ENCODE measurements at places on chromosomes 5 and 9.
A peak's percentile ranks its signal among the peaks of the same experiment; 100 is the strongest.

DNA sequence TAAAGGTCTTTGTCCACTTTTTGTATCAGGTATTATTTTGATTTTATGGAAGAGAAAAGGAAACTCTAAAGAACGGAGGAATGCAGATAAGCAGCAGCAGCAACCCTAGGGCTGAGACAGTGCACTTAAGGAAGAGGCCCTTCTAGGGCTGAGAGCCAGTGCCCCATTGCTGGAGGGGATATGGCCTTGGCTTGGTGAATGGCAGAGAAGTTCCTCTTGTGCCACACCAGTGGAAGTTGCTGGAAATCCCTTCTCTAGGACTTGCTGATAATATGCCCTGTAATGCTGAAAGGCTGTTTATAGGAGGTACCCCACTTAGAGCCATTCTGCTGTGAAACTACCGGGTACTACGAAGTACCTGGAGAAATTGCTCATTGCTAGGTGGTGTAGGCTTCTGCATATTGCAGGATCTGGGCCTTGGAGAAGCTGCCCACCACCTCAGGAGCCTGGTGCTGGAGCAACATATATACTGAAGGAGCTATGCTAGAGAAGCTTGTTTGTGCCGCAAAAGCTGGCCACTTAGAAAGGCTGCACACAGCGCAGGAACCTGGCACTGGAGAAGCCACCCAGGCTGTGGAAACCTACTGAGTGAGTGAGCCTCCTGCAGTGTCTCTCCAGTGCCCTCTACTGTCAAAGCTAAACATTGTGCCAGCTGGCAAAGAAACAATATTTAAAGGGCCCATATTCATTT is 9.6 kb upstream of the UBTD2 start:
- DNase-seq = peak; percentile 87

DNA sequence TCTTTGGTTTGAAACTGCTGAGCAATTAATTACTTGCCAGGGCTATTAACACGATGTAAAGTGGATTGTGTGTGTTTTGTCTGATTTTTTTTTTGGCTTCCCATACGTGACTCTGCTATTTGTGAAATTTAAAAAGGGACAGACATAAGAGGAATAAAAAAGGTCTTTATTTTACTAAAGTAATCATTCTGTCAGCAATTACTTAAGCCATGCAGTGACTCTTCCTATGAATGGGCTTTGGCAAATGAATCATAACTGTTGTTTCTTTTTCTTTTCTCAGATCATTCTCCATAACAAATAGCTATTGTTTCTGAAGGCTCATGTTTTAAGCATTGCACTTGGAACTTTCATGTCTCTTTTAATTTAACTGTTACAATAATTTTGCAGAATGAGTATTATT is 461.3 kb upstream of the RORB start:
- DNase-seq = no peak

DNA sequence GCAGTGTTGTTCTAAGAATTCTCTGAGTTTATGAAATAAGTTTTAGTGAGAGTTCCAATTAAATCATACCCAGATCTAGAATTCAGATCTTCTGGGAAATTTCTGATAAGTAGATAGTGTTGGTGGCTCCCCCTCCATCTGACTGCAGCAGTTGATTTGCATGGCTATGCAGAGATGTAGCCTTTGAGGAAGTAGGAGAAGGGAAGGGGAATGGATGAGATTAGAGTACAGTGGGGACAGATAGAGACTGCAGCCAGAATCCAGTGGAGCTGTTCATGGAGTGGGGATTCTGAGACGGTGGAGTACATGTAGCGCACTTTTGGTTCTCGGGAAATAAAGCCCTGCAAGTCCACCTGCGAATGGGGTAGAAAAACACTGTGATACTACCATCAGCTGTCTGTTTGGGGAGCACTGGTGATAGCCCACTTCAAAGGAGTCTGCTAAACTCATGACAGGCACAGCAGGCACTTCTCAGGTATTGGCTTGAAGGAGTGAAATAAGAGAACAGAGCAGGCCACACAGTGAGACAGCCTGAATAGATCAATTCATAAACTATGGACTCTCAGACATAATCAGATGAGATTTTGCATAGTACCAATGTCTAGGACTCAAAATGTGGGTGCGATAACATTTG is 96.8 kb downstream of the ALDH1A1 start:
- no peak for DNase-seq

DNA sequence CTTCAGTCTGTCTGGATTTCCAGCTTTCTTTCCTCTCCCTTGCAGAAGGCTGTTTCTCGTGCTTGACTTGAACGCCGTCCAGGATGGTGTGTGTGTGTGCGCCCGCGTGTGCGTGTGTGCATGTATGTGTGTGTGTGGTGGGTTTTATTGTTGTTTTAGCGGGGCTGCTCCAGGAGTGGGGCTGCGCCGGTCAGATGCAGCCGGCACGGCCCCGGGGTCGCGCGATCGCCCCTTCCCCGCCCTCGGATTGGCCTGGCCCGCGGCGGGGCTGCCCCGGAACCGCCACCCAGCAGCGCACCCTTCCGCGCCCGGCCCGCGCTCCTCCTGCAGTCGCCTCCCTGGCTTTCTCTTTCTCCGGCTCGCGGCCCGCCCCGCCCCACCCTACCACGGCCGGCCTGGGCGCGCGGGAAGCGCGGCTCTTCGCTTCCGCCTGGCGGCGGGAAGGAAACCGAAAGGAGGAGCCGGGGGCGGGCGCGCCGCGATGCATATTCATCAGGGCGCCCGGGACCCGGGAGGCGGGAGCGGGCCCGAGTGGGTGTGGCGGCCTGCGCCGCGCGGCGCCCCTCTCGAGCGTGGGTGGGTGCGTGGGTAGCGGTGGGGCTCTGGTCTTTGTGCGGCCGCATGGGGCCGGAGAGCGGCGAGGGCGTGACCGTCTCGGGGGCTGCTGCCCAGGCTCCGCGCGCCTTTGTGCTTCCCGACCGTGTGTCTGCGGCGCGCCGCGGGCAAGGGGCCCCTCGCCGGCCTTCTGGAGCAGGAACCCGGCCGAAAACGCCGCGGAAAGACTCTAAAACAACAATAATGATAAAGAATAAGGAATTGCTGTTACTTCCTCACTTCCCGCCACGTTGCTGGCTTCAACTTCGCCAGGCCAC is 8.5 kb upstream of the NFIB start:
- DNase-seq = peak; percentile 92

DNA sequence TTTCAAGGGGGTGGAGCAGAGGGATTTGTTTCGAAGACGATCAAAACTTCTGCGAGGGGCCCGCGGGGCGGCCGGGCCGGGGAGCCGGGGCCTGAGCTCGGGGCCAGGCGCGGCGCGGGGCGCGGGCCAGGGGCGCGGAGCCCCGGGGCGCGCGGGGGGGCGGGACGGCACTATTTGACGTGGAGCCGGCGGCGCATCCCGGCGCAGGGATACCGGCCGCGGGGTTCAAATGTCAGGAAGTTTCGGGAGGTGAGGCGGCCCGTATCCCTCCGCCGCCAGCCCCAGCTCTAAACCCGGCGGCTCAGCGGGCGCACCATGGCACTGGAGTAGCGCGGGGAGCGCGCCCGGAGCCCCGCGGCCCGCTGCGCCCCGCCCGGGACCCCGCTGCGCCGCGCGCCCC is at the start of gene LMX1B:
Gene LMX1B, plus strand, starts transcription at position 278 of the 400 bp plus-strand sequence. CDS start 522 bp downstream, outside the sequence.
- no peak for DNase-seq

GRCh38 chr5:57715296-57715695 is 232.7 kb upstream of the ACTBL2 start:
- DNase-seq = no peak

- no peak for DNase-seq
Measured at GRCh38 chr9:123447934-123448646, 92.1 kb downstream of the CRB2 start.

DNA sequence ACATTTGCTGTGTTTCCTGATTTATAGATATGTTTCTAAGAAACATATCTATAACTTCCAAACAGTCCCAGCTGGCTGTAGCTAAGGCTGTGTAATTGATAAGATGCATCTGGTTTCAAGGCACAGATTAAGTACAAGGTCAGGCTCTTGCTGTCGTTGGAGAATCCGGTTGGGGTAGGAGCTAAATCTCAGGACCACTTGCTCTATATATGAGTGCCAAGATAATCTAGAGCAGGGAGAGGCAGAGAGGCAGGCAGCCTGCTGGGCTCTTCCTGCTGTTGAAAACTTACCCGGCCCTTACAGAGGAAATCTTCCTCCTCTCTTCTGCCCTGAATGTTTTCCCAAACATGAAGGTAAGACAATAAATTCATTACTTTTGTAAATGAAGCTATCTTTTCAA is at the start of gene C7:
Gene C7, plus strand, starts transcription at position 234 of the 400 bp plus-strand sequence. Its CDS starts 114 bp downstream, at position 348.
- DNase-seq = no peak

- no peak for DNase-seq
Measured at GRCh38 chr9:38652486-38652885, 32.1 kb upstream of the ANKRD18A start.

GRCh38 chr9:127589955-127590370 is 22.1 kb upstream of the STXBP1 start:
- peak; percentile 37 for DNase-seq

GRCh38 chr5:100654895-100655294 is 119.7 kb downstream of the FAM174A start:
- no peak for DNase-seq

DNA sequence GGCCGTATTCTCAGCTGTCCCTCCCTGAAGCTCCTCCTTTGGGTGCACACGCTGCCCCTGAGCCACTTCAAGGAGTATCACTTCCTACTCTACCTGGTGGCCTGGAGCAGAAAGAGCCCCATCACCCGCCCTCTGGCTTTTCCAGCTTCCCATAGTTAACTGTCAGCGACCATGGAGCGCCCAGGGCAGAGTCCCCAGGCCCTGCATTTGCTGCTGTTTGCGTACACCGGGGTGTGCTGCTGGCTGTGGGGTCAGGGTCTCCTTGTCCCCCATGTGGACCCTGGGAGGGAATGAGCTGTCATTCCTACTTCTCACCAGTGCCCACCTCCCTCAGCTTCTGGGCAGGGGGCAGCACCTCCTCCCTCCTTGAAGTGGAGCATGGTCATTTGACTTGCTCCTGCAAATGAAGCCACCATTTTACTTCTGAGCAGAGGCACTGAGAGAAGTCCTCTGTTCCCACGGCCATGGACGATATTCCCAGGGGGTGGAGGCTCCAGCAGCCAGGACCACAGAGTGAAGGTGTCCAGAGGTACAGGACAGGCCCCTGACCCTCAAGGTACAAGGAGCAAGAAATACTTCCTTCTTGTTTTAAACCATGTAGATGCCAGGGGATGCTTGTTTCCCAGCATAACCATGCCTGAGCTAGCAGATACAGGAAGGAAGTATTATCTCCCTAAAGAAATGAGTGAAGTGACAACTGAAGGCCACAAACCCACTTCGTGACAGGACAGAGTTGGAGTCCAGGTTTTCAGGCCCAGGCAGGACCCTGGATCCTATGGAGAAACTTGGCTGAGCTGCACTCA is 40.6 kb upstream of the COL5A1 start:
- DNase-seq = no peak

DNA sequence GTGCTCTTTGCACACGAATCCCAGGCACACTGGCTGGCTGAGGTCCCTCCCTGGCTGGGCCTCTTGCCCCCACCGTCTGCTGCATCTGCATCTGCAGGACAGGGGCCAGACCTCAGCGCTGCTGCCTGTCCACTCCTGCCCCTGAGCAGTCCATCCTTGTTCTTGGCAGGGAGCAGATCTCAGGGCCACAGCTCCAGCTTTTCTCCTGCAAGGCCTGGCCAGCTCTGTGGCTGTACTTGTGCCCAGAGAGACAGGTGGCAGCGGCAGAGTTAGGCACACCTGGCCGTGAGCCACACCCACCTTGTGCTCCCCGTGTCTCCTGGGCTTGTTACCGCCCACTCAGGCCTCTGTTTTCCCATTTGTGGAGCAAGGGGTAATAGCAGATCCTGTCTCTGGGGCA is 13.9 kb downstream of the NEK6 start:
- no peak for DNase-seq

- no peak for DNase-seq
Measured at GRCh38 chr5:145536133-145536532, 299.0 kb downstream of the PRELID2 start.

DNA sequence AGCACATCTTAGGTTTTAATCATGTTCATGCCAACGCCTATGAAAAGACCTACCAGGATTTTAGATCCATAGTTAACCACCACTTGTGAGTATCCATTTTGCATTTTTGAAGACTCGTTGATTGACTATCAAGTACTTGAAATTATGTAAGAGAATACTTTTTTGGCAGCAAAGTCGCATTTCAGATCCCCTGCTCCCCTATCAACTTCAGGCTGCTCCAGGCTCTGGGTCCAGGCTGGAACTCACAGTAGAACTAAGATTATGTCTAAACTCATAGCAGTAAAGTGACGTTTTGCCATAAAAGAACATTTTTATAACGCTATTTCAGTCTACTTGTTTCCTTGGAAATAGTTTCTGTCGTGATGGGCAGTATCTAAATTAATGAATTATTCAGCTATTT is 267.7 kb downstream of the FANCC start:
- DNase-seq = no peak

DNA sequence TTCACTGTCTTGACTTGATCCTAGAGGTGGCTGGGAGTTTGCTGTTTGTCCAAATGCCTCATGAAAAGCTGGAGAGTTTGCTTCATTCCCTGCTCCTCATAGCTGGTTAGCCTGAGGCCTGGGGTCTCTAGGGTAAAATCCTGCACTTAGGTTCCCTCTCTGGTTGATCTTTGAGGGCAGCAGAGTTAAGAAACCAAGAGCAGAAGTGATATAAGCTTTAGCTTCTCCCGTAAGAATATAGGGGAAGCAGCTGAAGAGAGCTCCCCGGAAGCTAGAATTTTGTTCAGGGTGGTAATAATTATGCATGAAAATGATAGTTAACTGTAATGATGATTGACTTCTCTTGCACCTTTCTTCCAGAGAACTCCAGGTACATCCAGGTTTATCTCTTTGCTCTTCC is 1.4 kb downstream of the FAM53C start:
- DNase-seq = peak; percentile 45

DNA sequence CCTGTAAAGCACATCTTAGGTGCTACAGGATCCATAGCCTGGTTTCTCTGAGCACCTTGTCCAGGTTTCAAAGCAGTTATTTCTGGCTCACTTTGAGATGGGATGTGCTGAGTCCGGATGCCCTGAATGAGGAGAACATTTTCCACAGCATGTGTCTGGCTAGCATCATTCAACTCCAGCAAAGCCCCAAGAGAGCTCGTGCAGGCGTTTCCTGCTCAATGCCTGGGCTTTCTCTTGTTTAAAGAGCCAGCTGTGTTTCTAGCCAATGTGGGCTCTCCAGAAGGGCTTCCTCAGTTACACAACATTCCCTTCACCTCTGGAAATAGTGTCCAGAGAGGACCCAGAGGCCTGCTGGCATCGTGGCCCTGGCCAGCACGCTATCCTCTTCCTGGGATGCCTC is 411.7 kb downstream of the DMAC1 start:
- no peak for DNase-seq

DNA sequence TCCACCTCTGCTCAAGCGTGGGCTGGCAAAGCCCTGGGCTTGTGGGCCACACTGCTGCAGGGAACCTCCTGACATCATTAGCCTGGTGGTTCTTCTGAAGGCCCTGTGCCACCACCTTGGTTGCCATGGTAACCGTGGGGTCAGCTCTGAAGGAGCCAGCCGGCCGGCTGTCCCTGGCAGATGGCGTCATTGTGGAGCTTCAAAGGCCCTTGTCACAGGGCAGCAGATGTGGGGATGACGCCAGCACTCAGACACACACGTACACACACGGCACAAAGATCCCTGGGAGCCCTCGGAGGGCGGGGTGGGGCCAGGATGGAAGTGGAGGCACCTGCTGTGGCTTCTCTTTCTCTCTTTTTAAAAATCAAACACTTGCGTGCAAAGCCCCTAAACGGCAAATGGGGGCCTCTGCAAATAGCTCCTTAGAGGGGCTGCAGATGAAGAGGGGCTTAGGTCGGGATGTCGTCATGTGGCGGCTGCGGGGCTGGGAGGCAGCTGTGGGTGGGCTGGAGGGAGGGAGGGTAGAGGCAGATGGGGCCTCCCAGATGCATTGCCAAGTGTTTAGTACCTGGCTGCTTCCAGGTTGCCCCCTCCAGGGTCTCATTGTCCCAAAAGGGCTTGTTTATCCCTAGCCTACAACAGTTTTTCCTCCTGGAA is 19.5 kb upstream of the RPL26L1 start:
- no peak for DNase-seq

GRCh38 chr5:107796797-107797196 is 126.1 kb upstream of the EFNA5 start:
- no peak for DNase-seq

Measured in NAMALWA (cell line).